ENCODE measurements at places on chromosomes 2 and 18. TPM values are rescaled to one million over a fixed set of nuclear protein-coding genes. Genes with fewer than 3 reads are reported as not detected.
A peak's percentile ranks its signal among the peaks of the same experiment; 100 is the strongest.

The MROH2A gene
- not detected for total RNA-seq

GRCh38 chr2:44930274-44931197 is 11.0 kb upstream of the SIX3 start:
- DNase-seq, result no peak

DNA sequence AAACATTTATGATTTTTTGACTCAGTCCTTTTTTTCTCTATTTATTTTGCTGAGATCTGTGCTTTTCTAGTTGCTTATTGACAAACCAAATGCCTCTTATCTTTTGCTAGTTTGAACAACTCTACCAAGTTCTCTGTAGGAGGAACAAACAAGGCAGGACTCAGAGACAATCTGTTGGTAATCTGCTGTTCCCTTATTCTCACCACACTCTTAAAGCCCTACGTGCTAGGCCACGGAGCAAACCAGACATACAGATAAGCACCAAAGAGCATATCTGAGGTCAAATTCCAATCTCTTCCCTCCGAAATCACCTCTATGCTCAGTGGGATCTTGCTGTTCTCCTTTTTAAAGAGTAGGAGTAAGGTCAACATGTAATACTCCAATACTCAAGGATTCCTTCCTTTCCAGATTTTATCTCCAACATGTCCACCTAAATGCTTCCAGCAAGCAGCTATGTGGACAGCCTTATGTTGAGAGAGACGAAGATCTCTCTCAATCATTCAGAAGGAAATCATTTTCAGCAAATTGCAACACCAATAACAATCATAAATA is 18.4 kb downstream of the FN1 start:
- no peak for DNase-seq

GRCh38 chr2:189150033-189150432 is 29.5 kb downstream of the COL5A2 start:
- DNase-seq, result no peak

DNA sequence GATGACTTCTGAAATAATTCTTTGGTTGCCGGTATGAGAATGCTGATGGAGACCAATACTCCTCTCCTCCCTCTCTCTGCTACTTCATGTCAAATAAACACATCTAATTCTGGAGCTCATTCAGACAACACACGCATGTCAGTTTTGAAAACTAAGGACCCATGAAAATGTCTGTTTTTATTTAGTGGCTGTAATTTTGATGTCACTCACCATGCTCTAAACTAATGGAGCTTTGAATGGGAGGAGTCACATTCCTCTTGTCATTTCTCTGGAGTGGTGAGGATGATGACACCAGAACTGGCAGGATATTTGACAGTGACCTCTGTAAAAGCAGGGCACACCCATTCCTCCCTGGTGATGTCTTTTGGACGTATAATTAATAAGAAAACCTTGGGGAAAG is 163.0 kb downstream of the PHLPP1 start:
- no peak for DNase-seq

- DNase-seq, result peak; percentile 43
These were observed 36.4 kb downstream of the WDSUB1 start for GRCh38 chr2:159249990-159250715.

GRCh38 chr2:241741016-241741415 is 6.6 kb downstream of the D2HGDH start:
- no peak for DNase-seq

GRCh38 chr18:7946734-7947377 is 379.7 kb downstream of the PTPRM start:
- no peak for DNase-seq
